ENCODE measurements at places on chromosomes 7 and 10.
A peak's percentile ranks its signal among the peaks of the same experiment; 100 is the strongest.

- peak; percentile 99 for DNase-seq
These were observed at the start of gene LRRC27 for GRCh38 chr10:132331601-132332432. TSS of gene LRRC27 (plus strand) at chr10:132332193. CDS start at chr10:132333525, 1,332 bp downstream.

- DNase-seq = no peak
These were observed 61.5 kb downstream of the GNA12 start for GRCh38 chr7:2782565-2782964.

GRCh38 chr7:92206672-92207071 lies 27.7 kb upstream of the LRRD1 start:
- no peak for DNase-seq

DNA sequence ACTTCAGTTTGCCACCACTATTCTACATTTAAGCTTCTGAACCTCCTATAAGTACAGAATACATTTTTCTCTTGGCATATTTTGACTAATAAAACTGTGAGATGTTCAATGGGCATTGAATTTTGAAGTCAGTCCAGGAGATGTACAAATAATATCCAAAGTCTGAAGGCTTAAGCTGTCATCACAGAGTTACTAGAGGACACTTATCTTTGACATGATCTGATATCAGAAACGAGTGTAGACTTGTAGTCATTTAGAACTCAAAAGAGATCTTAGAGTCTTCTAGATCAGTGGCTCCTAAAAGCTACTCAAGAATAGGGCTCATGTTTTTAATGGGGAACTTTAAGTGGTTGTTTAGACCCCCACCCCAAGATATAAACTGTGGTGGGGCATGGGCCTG lies 160.5 kb downstream of the ARID5B start:
- DNase-seq = no peak

DNA sequence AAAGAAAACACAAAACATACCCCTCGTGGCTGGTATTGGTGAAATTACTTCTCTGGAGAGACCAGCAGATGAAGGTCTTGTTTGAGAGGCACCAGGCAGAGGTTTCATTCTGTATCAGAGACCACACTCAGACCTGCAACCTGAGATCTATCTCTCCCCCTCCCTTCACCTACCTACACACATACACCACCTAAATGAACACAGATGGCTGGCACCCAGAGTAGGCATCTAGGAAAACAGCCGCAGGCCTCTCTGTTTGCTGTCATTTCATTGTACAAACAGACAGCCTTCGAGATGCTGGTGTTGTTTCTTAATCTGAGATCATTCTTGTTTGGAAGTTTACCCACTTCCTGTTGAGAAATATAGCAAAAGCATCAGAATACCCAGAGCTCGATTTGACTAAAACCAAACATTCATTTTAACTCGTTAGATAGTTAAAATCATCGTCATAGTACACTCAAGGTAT lies 173.9 kb upstream of the SLC25A13 start:
- DNase-seq = no peak

- no peak for DNase-seq
These were observed 172.6 kb downstream of the MALRD1 start for GRCh38 chr10:19221216-19221615.

DNA sequence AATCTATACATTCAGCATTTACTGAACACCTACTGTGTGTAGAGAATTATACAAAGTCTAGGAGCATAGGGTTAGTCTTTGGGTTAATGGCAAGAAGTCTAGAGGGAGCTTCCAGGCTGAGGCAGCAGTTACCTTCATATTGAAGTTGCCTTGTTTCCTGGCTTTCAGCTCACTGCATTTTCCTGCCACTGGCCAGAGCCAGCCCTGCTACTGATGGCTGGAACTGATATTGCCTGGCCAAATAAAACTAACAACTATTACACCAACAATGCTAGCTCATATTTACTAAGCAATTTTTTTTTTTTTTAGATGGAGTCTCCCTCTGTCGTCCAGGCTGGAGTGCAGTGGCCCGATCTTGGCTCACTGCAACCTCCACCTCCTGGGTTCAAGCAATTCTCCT lies 165.7 kb upstream of the ITGB1 start:
- DNase-seq = no peak

DNA sequence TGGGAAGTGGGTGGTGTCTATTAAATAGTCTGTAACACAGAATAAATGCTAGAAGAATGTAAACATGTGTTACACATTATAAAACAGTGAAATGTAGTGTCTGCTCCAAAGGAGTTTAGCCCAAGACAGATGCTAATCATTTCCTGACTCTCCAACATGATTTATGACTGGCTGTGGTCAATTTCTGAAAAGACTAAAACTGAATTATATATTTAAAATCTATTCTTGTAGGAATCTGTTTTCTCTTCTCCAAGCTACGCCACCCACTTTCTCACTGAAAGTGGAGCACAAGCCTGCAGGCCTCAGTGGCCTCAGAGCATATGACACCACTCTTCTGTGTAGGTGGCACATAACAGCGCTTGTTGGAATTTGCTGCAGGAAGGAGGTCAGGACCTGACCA lies 44.4 kb downstream of the CTTNBP2 start:
- DNase-seq = no peak

- no peak for DNase-seq
These were observed 7.5 kb downstream of the PDGFA start for GRCh38 chr7:512146-512510.

GRCh38 chr10:110802551-110803238 lies 69.0 kb upstream of the PDCD4 start:
- DNase-seq = no peak

DNA sequence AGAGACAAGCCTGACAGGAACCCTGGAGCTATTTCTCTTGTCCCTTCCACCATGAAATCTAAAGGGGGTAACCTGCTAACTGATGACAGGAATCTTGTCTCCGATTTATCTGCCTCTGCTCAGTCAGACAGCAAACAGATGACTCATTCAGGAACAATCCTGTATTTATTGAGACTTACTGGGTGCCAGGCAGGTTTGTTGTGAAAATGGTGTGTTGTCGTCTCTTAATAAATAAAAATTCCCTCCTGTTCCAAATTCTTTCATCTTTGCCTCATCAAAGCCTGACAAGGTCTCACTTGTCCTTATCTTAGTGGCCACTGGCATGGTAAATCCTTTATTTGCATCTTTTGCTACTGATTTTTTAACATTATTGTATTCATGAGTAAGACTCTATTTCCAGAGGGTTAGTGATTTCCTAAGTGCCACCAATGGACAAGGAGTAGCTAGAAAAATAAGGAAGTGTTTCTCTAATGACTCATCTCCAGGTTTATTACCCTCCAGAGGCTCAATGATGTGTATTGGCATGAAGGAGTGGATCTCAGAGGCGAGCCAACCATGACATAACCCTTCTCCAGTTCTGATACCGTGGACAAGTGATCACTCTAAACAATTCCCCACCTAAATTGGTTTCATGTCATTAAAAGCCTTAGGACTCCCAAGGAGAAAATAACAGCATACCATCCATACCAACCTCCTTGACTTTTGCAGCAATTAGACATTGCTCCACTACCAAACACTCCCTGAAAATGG lies 724.0 kb downstream of the GRID1 start:
- DNase-seq = no peak

GRCh38 chr10:70692043-70692603 lies 19.8 kb downstream of the ADAMTS14 start:
- no peak for DNase-seq

GRCh38 chr10:69915215-69915560 lies 113.5 kb downstream of the COL13A1 start:
- DNase-seq = no peak

DNA sequence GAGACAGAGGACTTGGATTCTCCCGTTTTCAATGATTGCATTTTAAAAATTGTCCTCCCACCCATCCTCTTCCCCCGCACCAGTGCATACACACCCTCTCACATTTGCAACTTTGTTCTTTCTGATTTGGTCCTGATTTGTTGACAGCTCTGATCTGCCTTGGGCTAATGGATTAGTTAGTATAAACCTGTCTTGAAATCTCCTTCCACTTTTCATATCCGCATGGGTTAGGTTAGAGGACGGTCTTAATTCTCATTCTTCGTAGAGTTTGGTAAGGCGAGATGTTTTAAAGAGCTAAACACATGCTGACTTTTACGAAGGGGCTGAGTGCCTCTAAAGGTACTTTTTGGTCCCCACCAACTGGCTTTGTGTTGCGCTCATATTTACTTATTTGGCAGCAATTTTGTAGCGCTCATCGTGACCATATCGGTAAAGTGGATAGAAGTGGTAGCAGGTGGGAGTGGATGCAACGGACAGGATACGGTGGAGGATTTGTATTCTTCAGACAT lies 1.1 kb downstream of the AHR start:
- no peak for DNase-seq

GRCh38 chr7:70426249-70426880 lies 705.6 kb upstream of the GALNT17 start:
- DNase-seq = no peak

GRCh38 chr7:71766016-71766415 lies 634.1 kb downstream of the GALNT17 start:
- DNase-seq = no peak

DNA sequence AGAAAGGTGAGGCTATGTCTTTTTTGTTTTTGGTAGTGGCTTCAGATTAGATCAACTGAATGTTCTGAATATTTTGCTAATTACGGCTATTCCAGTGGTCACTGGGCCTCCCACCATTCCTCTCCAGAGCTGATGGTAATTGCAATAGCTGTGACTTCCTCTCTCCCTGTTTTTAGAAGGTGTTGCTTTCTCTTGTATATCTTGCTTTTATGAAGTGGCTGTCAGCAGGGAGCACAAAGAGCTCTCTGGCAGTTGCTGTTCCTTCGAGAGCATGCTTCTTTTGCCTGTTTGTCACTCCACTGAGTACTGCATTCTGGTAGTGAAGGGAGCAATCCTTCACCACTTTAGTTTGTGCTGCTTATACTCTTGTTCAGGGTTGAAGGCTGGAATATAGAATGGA lies 133.3 kb downstream of the EXOC4 start:
- no peak for DNase-seq

DNA sequence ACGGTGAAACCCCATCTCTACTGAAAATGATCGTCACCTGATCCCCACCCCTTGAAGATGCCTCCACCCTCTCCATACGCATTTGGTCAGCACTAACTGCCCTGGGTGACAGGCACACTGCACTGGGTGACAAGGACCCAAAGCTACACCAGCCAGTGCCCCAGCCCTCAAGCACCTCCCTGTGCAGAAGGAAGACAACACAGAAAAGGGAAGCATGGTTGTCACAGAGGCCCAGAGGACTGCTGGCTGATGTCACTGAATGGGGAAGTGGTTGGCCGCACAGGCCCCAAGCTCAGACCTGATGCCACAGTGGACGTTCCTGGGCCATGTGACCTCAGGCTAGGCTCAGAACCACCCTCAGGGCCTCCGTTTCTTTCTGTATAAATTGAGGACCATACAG lies 4.2 kb upstream of the PILRA start:
- DNase-seq = no peak

DNA sequence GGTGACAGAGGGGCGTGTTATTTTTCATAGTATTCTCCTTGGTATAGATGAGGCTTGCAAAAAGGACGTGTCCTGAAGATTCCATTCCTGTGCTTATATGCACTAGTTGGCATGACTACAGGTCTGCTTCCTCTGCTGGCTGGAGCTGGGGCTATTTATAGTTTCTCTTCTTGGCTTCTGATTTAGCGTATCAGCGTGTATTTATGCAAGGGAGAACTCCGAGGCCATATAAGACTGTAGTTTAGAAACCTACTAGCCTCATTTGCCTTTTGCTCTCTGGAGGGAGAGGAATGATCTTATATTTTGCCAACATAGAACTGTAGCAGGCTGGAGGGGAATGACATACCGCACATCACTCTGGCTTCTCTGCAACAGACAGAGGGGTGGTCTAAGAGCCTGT lies 39.7 kb downstream of the CACNB2 start:
- DNase-seq = no peak

DNA sequence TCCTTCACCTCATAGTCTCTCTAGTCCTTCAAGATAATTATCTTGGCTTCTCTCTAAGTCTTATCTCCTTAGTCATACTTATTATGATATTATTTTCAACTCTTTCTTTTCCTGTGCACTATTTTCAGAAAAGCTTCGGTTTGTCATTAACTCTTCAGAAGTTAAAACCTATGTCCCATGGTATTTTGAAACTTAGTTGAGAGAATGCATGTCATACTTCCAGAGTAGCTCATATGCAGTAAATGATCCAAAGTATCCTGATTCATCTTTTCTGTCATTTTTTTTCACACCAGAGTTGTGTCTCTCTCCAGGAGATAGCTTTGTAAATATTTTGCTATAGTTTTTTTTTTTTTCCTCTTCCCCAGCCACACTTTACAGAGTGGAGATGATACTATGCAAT lies 1008.6 kb downstream of the NRG3 start:
- no peak for DNase-seq

DNA sequence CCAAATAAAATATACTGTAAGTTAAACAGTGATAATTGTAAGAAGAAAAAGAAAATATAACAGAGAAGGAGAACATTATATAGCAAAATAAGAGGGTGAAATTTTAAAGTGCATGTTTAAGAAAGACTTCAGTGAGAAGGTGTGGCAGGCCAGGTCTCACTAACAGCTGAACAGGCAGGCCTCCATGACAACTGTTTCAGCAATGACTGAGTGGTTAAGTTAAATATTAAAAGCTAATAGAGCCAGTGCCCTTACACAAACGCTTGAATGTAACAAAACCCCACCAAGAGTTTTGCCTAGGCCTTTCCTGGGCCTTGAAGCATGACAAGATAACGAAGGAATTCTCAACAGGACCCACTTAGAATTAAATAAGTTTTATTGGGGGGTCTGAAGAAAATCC lies 32.6 kb downstream of the CFAP43 start:
- DNase-seq = no peak

DNA sequence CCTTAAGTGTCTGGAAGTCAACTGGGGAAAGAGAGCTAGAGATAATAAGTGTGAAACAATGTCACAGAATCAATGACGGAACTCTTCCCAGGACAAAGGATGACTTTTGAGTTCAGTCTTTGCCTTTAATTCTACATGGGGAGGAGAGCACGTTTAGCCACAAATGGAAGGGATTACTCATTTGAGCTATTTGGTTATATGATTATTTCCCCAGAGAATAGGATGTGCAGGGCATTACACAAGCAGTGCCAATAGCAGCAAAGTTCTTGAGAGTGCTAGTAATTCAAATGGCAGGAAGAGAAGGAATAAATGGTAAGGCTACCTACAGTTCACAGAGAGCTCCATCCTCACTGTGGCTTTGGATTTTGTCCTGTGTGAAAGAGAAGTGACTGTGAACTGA lies 6.0 kb downstream of the EGFR start:
- DNase-seq = no peak

Measured in stimulated activated CD4-positive, alpha-beta T cell treated with anti-CD3 and anti-CD28 coated beads, Interleukin-4, amount 100 ng/mL, for 4 hours (primary cell).